ENCODE measurements at places on chromosomes 7 and 10. TPM values are rescaled to one million over a fixed set of nuclear protein-coding genes. Genes with fewer than 3 reads are reported as not detected.
A peak's percentile ranks its signal among the peaks of the same experiment; 100 is the strongest.

DNA sequence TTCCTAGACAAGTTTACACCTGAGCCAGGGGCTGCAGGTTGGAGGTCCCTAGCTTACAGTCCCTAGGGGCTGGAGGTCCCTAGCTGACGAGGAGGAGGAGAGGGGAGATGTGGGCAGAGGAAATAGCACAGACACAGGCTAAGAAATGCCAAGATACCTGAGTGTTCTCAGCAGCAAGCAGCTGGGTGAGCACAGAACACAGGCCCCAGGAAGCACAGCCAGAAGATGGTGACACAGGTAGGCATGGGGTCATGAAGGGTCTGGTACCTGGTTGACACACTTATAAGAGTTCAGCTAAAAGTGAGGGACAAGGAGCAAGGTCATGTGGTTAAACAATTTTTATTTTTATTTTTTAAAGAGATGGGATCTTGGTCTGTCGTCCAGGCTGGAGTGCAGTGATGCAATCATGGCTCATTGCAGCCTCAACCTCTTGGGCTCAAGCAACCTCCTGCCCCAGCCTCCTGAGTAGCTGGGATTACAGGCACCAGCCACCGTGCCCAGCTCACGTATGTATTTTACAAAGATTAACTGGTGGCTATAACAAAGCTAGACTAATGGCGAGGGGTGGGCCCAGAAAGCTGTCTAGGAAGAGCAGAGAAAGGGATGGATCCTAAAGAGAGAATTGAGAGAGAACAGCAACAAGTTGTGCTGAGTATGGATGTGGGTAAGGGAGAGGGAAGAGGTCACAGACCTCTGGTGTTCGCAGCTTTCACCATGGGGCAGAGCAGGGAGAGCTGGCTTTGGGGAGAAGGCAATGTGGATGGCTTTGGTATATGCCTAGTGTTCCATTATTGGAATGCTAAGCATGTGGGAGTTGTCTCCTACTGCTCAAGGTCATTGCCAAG is 140.3 kb upstream of the KLF14 start:
- no peak for DNase-seq

The PEX1 gene
- total RNA-seq = 10.0 TPM

DNA sequence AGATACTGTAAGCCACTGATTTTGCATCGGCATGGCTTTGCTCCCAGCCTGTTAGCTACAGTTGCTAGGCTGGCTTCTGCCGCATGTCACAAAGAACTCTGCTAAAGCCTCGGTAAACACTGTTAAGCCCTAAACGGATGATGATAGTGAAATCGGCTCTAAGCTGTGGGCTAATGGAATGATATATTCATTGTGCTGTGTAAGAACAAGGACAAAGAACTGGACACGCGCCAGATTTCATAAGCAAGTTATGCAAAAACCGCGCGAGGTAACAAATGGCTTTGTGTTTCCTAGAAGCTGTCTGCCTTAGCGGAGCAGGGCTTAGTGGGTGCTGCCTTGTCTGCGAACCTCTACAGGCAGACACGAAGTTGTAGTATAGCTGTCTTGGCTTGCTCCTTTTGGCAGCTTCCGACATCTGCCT is 331.3 kb upstream of the COBL start:
- DNase-seq = no peak

The CDC14C gene
- not detected for total RNA-seq

DNA sequence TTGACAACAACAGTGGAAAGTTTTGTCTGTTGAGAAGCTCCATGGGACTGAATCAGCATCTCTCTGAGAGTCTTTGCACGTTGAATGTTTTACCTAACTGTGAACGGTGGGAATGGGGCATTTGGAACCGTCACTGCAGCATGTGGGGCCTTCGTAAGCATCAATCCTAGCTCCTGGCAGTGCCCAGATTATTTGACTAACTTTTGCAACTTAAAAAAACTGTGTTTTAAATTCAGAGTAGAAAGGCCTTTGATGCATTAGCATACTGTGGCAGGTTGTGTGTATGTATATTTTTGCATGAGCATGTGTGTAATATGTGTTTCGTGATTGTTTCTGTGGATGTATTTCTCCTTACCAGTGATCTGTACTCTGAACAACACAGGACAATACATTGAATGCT is 194.5 kb downstream of the TCF7L2 start:
- DNase-seq = no peak

The SLC18A3 gene
- total RNA-seq = not detected

DNA sequence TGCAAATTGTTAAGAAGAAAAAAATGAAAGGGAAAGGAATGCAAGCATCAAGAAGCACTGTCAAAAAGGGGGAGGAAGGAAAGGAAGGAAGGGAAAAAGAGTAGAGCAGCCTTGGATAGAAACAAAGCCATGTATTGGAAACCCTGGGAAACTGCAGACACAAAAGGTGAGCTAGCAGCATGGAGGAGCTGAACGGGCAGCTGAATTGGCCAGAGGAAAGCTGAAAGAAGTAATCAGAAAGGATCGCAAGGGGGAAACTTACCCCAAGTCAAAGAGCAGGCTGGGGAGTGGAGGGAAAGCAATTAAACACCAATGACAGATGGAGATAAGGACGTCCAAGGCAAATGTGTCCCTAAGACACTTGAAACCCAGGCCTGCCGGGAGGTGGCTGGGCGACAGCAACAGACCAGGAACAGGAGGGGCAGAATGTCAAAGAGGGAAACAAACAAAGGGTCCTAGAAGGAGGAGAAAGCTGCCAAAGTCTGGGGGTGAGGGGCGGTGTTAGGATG is 93.8 kb upstream of the SVIL start:
- no peak for DNase-seq

The SP8 gene
- not detected for total RNA-seq

The PHKG1 gene
- 0.13 TPM for total RNA-seq

GRCh38 chr10:94192974-94193373 is 169.8 kb downstream of the NOC3L start:
- DNase-seq = no peak

The ZNF12 gene
- total RNA-seq = 20.5 TPM

- DNase-seq = no peak
Observed at GRCh38 chr10:74587109-74587854, 239.1 kb upstream of the KAT6B start.

The TAS2R3 gene
- total RNA-seq = 0.89 TPM

GRCh38 chr10:797179-797578 is 107.7 kb upstream of the DIP2C start:
- no peak for DNase-seq

The PAPOLB gene
- total RNA-seq = 0.25 TPM

- DNase-seq = peak; percentile 68
Observed at GRCh38 chr10:109961174-109962001, 38.1 kb upstream of the XPNPEP1 start.

DNA sequence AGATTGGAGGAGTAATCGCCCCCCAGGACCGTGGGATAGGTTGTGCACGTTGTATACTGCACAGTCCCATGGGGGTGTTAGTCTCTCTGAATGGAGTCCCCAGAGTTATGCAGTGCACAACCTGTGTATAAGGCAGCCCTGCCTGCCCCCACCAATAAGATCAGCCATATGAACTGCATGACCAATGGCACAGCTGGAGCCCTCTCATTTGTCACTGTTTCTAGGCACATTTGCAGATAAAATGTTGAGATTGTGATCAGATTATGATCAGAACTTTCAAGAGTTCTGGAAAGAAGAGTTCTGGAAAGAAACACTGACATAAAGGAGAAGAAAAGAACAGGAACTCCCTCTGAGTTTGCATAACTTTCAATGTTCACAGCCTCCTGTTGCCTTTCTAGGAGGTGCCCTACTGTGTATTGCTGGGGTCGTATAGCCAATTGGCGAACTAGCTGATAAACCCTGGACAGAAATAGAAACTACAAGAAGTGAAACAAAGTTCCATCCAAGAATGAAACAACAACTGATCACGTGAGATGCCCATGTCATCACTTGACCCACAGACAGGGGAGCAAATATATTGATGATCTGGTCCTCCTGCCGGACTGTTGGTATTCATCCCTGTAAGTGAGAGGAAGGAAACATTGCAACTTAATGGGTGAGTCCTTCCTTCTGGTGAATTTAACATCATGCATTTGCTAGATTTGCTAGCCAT is 49.6 kb upstream of the TOMM7 start:
- DNase-seq = no peak

DNA sequence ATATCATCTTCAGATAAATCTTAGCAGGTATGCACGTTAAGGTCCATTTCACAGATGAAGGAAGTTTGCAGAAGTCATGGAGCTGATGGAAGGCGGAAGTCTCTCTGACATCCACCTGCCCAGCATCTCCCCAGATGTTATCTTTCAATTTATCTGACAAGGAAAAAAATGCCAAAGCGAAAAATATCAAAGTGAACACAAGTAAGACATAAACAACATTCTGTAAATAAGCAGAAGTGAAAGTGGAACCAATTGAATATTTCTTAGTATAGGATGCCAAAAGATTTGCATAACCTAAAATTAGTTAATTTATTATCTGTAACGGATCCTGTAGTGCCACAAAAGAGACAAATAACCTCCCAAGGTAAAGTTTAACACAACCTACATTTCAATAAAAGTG is 73.6 kb upstream of the NEBL start:
- no peak for DNase-seq

DNA sequence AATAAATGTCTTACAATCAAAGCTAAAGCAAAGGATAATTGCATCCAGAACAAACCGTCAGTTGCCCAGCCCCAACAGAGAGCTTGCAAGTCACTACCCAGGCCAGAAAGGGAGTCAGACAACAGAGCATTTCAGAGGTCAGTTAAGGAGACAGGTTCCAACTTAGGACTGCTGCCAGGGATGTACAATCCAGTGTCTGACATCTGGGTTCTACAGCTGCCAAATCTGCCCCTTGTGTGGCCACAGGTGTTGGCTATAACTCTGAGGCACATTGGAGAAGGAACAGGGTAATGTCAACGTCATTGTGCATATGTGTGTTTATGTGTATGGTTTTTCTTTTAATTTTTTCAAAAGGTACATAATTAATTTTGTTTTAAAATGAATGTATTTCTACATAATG is 85.2 kb upstream of the GLCCI1 start:
- DNase-seq = no peak

The EIF5AL1 gene
- total RNA-seq = 0.25 TPM

- DNase-seq = no peak
Observed at GRCh38 chr10:124741922-124742412, 2.2 kb downstream of the FAM53B start.

DNA sequence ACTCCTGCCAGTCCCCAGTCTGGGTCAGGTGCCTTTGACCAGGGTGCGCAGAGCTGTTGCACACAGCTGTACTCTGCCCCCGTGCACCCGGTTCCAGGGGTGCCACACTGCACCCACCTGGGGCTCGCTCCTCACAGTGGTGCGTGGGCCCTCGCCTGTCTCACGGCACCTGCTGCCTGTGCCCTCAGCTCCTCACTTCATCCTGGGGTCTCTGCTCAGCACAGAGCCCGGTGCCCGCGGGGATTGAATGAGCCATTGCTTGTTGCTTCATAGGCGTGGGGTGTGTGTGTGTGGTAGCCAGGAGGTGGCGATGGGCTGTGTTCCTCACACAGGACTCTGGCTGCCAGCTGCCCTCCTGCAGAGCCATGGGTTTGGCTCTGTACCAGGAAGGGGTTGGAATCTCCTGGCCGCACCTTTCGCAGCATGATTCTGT is 18.5 kb downstream of the EIF3B start:
- no peak for DNase-seq

Data from dermis microvascular lymphatic vessel endothelial cell (primary cell).